ENCODE measurements at places on chromosomes 5 and 9.

- no peaks in the 10 kb centered on the region for H3K27me3 ChIP-seq
- peaks cover 41% of the 10 kb centered on the region for H3K36me3 ChIP-seq
- H3K4me1 ChIP-seq, result peaks cover 43% of the 10 kb centered on the region
- peak; percentile 30 for DNase-seq
Measured at GRCh38 chr9:137575716-137576411, 2.9 kb downstream of the DPH7 start.

DNA sequence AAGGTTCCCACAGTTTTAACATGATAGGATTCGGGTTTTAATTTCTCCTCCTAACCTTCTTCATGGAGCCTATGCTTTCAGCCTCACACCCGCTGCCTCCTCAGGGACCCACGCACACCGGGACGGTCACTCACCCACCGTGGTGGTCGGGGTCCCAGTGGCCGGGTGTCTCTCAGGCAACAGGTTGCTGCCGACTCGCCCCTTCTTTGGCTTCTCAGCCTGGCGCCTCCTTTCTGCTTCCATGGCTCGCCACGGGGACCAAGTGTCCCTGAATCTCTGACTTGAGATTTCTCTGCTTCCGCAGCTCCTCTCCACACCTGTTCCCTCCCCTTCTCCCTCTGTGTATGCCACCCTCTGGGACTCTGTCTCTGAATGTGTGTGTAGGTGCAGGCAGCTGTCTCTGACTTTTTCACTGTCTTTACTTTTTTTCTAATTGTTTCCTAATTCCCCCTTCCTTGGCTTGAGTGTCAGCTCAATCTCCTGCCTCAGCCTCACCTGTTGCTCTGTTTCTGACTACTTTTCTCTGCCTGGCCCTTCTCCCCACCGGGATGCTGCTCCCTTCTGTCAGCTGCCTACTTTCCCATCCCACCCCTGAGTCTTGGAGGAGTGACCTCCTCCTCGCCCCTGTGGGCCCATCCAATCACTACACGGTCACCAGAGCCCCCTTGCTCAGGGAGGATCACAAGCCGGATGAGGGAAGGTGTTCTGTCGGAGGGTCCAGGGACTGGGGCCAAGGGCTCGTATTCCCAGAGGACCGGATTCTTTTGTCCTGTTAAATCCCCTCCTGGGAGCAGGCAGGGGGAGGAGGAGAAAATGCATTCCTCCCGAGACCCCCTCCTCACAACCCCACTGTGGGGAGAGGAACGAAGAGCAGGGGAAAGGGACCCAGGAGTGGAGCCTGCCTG is at the start of gene PROP1:
TSS of gene PROP1 (minus strand) at position 552 of the 905 bp plus-strand sequence. CDS start at position 243, 309 bp downstream.
- H3K4me3 ChIP-seq, result no peak within 1 kb of the TSS
- H3K4me1 ChIP-seq, result no peaks in the 10 kb centered on the region
- H3K27ac ChIP-seq, result no peak within 1 kb of the TSS
- peaks cover 10% of the 10 kb centered on the region for H3K27me3 ChIP-seq

GRCh38 chr5:172078726-172079345 is 72.4 kb upstream of the FBXW11 start:
- H3K27ac ChIP-seq, result peak overlapping the region; percentile 71
- no peak for DNase-seq
- no peaks in the 10 kb centered on the region for H3K27me3 ChIP-seq
- no peak overlapping the region for H3K4me3 ChIP-seq
- peaks cover 75% of the 10 kb centered on the region for H3K36me3 ChIP-seq
- H3K4me1 ChIP-seq, result no peaks in the 10 kb centered on the region

GRCh38 chr5:172454358-172455086 is at the start of gene SH3PXD2B:
TSS of gene SH3PXD2B (minus strand) at chr5:172454525. CDS start at chr5:172454352, 173 bp downstream.
- H3K36me3 ChIP-seq, result no peaks in the 10 kb centered on the region
- H3K27me3 ChIP-seq, result peaks cover 25% of the 10 kb centered on the region
- peaks cover 16% of the 10 kb centered on the region for H3K4me1 ChIP-seq
- peak within 1 kb of the TSS; percentile 65 for H3K27ac ChIP-seq
- DNase-seq, result peak; percentile 69
- peak within 1 kb of the TSS; percentile 80 for H3K4me3 ChIP-seq

DNA sequence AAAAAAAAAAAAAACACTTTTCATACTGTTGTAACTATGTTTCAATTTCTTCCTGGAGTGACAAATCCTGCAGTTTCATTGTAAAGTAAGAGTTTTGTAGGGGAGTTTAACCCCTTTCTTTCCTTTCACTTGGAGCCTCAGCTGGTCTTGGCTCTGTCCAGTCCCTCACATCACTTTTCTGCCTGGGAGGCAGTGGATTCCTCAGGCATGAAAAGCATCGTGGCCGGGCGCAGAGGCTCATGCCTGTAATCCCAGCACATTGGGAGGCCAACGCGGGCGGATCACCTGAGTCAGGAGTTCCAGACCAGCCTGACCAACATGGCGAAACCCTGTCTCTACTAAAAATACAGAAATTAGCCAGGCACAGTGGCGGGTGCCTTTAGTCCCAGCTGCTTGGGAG is 45.6 kb upstream of the MYO10 start:
- no peaks in the 10 kb centered on the region for H3K27me3 ChIP-seq
- no peaks in the 10 kb centered on the region for H3K4me1 ChIP-seq
- no peak overlapping the region for H3K27ac ChIP-seq
- no peak for DNase-seq

DNA sequence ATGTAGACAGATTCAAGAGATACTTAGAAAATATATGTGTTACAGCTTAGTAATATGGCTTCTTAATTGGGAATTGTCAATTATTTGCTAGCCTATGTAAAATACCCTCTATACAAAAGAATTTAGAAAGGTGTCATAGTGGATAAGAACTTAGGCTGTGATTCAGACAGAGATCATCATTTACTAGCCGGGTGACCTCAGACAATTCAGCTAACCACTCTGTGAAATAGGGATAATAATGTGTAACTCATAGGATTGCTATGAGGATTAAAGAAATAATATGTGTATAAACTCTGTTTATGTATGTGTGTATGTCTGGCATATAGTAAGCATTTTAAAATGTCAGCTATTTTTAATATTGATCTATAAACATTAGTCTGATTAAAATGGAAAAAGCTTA is 5.9 kb upstream of the LARS1 start:
- DNase-seq, result no peak
- no peaks in the 10 kb centered on the region for H3K4me1 ChIP-seq
- H3K36me3 ChIP-seq, result no peaks in the 10 kb centered on the region
- no peak overlapping the region for H3K27ac ChIP-seq

GRCh38 chr9:136518623-136519022 is 27.2 kb downstream of the NOTCH1 start:
- peaks cover 84% of the 10 kb centered on the region for H3K36me3 ChIP-seq
- H3K4me1 ChIP-seq, result no peaks in the 10 kb centered on the region
- no peak overlapping the region for H3K27ac ChIP-seq
- DNase-seq, result no peak
- no peaks in the 10 kb centered on the region for H3K27me3 ChIP-seq

DNA sequence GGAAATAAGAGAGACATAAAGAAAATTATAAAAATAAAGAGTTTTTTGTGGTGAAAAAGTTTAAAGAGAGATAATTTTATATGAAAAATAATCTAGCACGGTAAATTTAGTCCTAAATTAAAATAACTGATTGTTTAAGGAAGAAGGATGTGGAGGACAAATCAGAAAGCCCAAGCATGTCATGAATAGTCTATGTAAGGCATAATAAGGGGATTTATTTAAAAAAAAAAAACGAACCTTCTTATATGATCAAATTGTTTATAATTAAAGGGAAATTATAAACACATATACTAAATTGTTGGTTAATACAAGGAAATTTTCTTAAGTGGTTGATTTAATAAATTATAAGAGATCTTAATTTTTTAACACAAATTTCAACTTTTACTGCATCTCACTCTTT is 551.8 kb upstream of the TYRP1 start:
- H3K27ac ChIP-seq, result no peak overlapping the region
- H3K4me1 ChIP-seq, result no peaks in the 10 kb centered on the region
- no peak for DNase-seq

DNA sequence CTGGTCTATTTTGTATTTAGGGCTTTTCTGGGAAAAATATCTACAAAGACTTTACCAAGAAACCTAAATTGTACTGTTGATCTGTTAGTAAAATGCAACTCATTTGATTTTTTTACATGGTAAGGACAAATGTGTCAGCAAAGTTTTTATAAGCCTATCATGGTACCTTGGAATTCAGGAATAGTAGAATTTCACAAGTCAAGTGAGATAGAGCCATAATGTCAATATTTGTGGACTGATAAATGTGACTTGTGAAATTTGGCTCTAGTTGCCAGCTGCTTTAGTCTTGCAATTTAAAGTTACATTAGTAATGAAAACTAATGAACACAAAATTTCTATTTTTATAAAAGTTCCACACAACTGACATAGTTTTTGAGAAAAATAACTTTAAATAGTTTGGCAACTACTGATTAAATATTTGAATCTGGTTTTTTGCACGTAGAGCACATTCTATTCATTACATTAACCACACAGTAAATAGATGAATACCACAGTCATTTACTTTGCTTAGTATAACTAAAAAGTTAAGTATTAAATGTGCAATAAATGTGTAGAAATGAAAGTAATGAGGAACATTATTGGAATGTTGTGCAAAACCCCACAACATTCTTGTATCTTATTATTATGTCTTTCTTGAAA is 41.2 kb upstream of the RIOK2 start:
- no peak for DNase-seq
- no peaks in the 10 kb centered on the region for H3K36me3 ChIP-seq
- H3K4me3 ChIP-seq, result no peak overlapping the region
- no peak overlapping the region for H3K27ac ChIP-seq
- no peaks in the 10 kb centered on the region for H3K4me1 ChIP-seq

GRCh38 chr5:144002876-144003275 is 167.6 kb downstream of the YIPF5 start:
- no peak overlapping the region for H3K4me3 ChIP-seq
- no peaks in the 10 kb centered on the region for H3K27me3 ChIP-seq
- no peaks in the 10 kb centered on the region for H3K4me1 ChIP-seq
- H3K36me3 ChIP-seq, result no peaks in the 10 kb centered on the region

- DNase-seq, result no peak
- H3K27ac ChIP-seq, result no peak overlapping the region
- H3K4me3 ChIP-seq, result no peak overlapping the region
- no peaks in the 10 kb centered on the region for H3K36me3 ChIP-seq
Measured at GRCh38 chr5:116554764-116555163, 19.9 kb downstream of the SEMA6A start.

All from heart right ventricle (tissue), 16 donors.